ENCODE measurements at places on chromosomes 7 and 10.

- no peak for DNase-seq
Measured at GRCh38 chr10:76778914-76779795, 858.5 kb downstream of the KCNMA1 start.

GRCh38 chr7:80499350-80499953 lies 12.4 kb downstream of the GNAT3 start:
- no peak for DNase-seq

DNA sequence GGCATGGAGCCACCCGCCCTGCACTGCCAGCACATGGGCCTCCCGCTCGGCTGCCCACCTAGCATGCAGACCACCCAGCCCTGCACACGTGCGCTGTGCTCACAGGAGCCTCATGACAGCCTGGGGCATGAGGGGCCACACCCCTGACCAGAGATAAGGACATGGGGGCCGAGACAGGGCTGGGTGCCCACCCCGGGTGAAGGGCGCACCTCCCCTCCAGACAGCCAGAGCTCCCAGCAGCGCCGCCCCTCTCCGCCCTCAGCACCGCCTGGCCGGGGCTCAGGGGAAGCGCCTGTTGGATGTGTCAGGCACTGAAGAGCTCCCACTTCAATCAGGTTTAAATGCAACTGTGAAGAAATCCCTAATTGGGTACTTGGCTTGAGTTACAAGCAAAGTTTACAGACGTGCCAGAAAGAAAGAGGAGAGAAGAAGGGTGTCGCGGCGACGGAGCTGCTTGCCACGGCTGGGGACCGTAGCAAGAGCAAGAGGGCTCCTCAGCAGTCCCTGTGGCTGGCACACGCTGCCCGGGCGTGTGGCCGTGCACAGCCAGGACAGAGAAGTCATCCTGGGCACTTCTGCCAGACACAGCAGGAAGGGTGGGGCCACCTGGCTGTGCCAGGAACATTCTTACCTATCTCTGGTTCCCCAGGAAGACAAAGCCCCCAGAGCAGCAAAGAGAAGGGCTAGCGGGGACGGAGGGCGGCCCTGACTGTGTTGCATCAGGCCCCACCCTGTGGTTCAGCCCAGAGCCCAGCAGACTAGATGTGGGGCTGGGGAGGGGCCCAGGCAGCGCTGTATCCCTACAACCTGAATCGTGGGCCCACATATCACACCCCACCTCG lies 247.4 kb downstream of the ELFN1 start:
- no peak for DNase-seq

DNA sequence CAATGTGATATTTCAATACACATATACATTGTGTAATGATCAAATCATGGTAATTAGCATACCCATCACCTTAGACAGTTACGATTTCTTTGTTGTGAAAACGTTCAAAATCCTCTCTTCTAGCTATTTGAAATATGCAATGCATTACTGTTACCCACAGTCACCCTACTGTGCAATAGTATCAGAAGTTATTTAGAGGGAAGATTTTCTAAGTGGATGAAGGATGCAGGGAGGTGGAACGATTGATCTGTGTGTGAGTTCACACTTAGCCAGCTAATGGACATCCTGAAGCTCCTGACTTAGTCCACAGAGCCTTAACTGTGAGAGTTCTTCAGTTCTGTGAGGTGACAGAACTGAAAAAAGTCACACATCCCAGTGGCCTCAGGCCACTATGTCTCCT lies 97.2 kb upstream of the LAMB4 start:
- DNase-seq: no peak

- DNase-seq: no peak
Measured at GRCh38 chr7:111082351-111082750, 8.6 kb upstream of the LRRN3 start.
